IPS DF 6.9 (cell line): ENCODE measurements at places on chromosomes 5 and 9.

GRCh38 chr5:179302499-179303185 is 42.6 kb downstream of the ADAMTS2 start:
- DNase-seq, result no peak
- H3K4me3 ChIP-seq, result no peak overlapping the region
- H3K27me3 ChIP-seq, result no peaks in the 10 kb centered on the region
- H3K4me1 ChIP-seq, result no peaks in the 10 kb centered on the region
- no peak overlapping the region for H3K27ac ChIP-seq
- no peaks in the 10 kb centered on the region for H3K36me3 ChIP-seq

- H3K36me3 ChIP-seq, result no peaks in the 10 kb centered on the region
- H3K4me1 ChIP-seq, result no peaks in the 10 kb centered on the region
- H3K27me3 ChIP-seq, result no peaks in the 10 kb centered on the region
- DNase-seq, result no peak
- H3K27ac ChIP-seq, result no peak overlapping the region
- no peak overlapping the region for H3K4me3 ChIP-seq
Observed at GRCh38 chr5:156834916-156835315, 15.2 kb upstream of the PPP1R2B start.

DNA sequence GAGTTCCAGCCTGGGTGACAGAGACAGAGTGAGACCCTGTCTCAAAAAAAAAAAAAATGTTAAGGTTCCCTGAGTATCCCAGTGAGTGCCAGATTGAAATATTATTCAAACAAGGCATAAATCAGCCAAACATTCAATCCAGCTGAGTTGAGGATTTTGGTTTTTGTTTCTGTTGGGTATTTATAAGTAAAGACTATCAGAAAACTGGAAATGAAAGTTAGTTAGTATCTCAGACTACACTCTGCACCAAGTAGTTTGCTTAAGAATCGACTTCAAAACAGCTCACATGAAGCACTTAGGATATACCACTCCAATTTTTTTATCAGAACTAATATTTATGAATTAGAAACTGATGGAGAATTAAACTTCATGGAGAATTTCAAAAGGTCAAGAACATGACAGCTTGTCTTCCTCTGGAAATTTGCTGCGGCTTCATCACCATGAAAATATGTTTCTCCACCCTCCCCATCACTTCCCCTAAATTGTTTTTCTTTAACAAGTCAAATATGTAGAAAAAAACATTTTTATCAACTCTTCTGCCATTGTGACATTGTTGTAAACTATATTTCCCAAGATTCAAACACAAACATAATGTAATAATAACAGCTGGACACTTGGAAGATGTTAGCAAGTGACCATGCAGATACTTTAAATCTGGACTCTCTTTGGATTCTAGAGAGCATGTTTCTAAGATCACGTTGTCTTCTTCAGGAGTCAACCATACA is 110.0 kb upstream of the PTGER4 start:
- no peaks in the 10 kb centered on the region for H3K4me1 ChIP-seq
- no peaks in the 10 kb centered on the region for H3K36me3 ChIP-seq
- no peak for DNase-seq
- H3K27ac ChIP-seq, result no peak overlapping the region
- H3K27me3 ChIP-seq, result no peaks in the 10 kb centered on the region

DNA sequence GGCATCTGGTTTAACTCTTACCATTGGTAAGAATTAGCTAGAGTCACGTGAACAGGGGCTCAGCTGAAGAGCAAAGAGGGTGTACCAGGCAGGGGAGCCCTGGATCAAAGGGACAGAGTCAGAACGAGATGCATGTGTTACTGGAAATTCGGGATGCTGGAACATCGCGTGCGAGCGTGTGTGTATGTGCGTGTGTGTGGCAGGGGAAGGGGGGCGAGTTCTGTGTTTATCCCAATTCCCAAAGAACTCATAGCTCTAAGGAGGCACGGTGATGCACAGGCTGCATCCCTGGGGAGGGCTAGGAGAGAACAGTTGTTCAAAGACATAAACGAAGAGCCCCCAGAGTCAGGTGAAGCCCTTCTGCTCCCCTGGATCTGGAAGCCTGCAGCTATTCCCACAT is 353.3 kb downstream of the GADD45G start:
- H3K36me3 ChIP-seq, result no peaks in the 10 kb centered on the region; the same call in 1 of the 2 replicates
- no peak for DNase-seq
- H3K4me1 ChIP-seq, result no peaks in the 10 kb centered on the region
- H3K27me3 ChIP-seq, result no peaks in the 10 kb centered on the region

DNA sequence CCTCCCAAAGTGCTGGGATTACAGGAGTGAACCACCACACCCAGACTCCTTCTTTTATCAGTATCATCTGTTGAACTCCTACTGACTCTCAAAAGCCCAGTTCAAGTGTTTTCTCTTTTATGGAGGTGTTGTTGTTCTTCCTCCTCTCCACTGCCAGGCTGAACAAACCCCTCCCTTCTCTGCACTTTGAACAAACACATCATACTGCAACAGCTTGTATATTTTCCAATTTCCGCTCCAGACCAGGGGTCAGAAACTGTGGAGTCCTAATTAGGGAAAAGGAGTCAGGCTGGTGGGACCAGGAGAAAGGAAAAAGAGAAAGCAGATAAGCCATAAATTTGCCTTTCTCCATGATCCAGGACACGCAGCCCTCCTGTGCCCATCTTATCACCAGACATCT is 148.1 kb upstream of the HMHB1 start:
- no peaks in the 10 kb centered on the region for H3K27me3 ChIP-seq
- no peaks in the 10 kb centered on the region for H3K4me1 ChIP-seq
- H3K36me3 ChIP-seq, result no peaks in the 10 kb centered on the region
- no peak overlapping the region for H3K27ac ChIP-seq
- no peak overlapping the region for H3K4me3 ChIP-seq

DNA sequence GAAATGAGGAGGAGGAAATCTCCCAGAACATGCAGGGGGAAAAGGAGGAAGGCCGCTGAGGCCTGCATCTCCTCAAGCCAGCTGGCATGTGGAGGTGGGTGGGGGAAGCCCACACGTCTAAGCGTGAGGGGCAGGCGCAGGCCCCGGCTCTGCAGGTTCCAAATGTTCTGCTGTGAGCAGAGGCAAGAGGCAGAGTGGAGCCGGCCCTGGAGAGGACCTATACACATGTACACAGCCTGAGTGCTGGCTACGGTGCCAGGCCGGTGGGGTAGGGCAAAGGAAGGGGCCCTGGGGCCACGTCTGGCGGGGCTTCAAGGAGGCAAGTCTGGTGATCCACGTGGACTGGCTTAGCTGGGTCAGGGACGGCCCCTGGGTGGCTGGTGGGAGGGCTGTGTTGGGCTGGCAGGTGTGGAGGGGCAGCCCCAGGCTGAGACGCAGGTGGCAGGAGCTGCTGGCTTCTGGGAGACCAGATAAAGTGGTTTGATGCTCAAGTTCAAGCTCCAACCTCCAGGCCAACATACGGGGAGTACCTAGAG is 26.4 kb downstream of the LPCAT1 start:
- no peak overlapping the region for H3K27ac ChIP-seq
- no peak for DNase-seq
- H3K27me3 ChIP-seq, result no peaks in the 10 kb centered on the region
- peaks cover 43% of the 10 kb centered on the region for H3K36me3 ChIP-seq
- no peak overlapping the region for H3K4me3 ChIP-seq
- H3K4me1 ChIP-seq, result peaks cover 2% of the 10 kb centered on the region; the same call in 1 of the 2 replicates

- H3K4me3 ChIP-seq, result no peak overlapping the region
- no peak overlapping the region for H3K27ac ChIP-seq
- H3K27me3 ChIP-seq, result no peaks in the 10 kb centered on the region
- DNase-seq, result no peak
- no peaks in the 10 kb centered on the region for H3K36me3 ChIP-seq
- H3K4me1 ChIP-seq, result 0 out of 2 replicates have a peak, but pooled peaks cover 1% of the 10 kb centered on the region
Observed at GRCh38 chr5:175746851-175747250, 89.0 kb downstream of the HRH2 start.

- H3K4me1 ChIP-seq, result peaks cover 1% of the 10 kb centered on the region; the same call in 1 of the 2 replicates
- no peaks in the 10 kb centered on the region for H3K36me3 ChIP-seq
- no peak for DNase-seq
- H3K27ac ChIP-seq, result no peak overlapping the region
Observed at GRCh38 chr9:114224247-114224610, 68.9 kb downstream of the COL27A1 start.

- no peak overlapping the region for H3K27ac ChIP-seq
- DNase-seq, result no peak
- no peaks in the 10 kb centered on the region for H3K4me1 ChIP-seq
- H3K4me3 ChIP-seq, result no peak overlapping the region
Observed at GRCh38 chr5:67249590-67249895, 52.9 kb upstream of the CD180 start.

DNA sequence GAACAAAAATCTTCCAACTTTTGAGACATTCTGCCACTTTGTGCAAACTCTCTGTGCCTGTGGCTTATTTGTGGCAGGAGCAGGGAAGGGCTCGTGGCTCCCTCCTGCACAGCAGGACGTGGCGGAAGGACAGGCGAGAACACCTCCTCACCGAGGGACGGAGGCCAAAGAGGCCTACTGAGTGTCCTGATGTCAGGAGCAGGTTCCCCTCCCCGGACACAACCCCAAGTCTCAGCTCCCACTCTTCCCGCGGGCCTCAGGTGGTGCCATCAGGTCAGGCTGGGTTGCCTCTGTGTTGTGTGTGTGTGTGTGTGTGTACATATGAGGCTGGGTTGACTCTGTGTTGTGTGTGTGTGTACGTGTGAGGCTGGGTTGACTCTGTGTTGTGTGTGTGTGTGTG is 136.8 kb upstream of the LPCAT1 start:
- no peak overlapping the region for H3K4me3 ChIP-seq
- no peaks in the 10 kb centered on the region for H3K27me3 ChIP-seq
- no peaks in the 10 kb centered on the region; the same call in 1 of the 2 replicates for H3K36me3 ChIP-seq
- no peak for DNase-seq
- H3K4me1 ChIP-seq, result no peaks in the 10 kb centered on the region

GRCh38 chr5:135032999-135033861 is 798 bp downstream of the PITX1 start:
- H3K27me3 ChIP-seq, result peaks cover 84% of the 10 kb centered on the region
- peak overlapping the region; percentile 6; the same call in 1 of the 2 replicates for H3K4me3 ChIP-seq
- H3K36me3 ChIP-seq, result no peaks in the 10 kb centered on the region
- H3K27ac ChIP-seq, result no peak overlapping the region
- H3K4me1 ChIP-seq, result peaks cover 6% of the 10 kb centered on the region
- no peak for DNase-seq

DNA sequence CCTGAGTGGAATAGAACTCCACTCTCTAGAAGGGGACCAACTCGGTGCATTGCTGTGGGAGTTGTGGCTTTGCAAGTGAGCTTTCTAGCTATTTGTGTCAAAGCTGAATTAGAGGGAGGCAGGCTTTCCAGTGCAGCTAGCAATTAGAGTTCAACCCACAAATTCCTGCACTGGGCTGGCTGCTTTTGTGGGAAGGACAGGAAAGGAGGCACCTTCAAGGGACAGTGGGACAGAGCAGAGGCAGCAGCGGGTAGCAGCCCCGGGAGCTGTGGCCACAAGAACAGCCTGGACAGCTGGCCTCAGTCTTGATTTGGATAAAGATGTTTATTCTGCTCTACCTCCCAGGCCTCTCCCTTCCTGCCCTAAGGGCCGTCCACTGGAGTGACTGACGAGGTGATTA is 83.7 kb upstream of the SLIT3 start:
- no peaks in the 10 kb centered on the region for H3K4me1 ChIP-seq
- no peaks in the 10 kb centered on the region for H3K36me3 ChIP-seq
- no peaks in the 10 kb centered on the region for H3K27me3 ChIP-seq
- DNase-seq, result no peak
- H3K4me3 ChIP-seq, result no peak overlapping the region

DNA sequence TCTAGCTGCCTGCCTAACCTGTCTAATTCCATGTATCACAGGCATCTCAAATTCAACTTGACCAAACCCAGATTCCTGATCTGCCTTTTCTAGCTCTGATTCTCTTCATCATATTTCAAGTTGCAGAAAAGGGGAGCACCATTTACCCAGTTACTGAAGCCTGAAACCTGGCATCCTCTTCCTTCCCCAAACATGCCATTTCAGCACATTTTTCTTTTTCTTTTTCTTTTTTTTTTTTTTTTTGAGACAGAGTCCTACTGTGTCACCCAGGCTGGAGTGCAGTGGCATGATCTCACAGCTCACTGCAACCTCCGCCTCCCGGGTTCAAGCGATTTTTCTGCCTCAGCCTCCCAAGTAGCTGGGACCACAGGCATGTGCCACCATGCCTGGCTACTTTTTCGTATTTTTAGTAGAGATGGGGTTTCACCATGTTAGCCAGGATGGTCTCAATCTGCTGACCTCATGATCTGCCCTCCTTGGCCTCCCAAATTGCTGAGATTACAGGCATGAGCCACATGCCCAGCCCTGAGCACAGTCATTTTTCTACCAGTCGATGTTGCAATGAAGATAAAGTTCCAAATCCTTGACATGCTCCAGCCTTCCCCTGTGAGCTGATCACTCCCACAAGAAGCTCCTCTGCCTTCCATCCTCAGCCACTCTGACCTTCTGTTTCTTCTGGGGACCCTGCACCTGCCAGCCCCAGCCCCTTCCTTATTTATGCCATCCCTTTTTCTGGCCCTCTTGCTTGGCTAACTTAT is 32.2 kb downstream of the ACER2 start:
- DNase-seq, result no peak
- H3K27me3 ChIP-seq, result no peaks in the 10 kb centered on the region
- H3K27ac ChIP-seq, result no peak overlapping the region
- H3K4me3 ChIP-seq, result no peak overlapping the region

DNA sequence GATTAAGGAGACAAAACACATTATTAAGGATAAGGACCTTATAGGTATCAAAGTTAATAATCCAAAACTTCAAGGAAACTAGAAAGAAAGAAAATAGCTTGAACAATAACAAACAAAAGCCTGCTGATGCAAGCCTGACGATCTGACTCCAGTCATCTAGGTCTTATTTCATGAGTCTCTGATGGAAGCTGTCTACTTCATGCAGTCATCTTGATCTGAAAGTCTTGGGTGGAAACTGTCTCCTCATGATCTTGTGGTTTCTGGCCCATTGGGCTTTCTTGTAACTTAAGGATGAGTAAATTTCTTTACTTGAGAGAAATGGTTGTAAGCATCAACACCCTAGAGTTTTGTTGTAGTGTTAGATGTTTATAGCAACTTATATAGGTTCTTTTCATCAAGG is 20.6 kb upstream of the PSIP1 start:
- no peaks in the 10 kb centered on the region for H3K27me3 ChIP-seq
- H3K27ac ChIP-seq, result no peak overlapping the region
- H3K36me3 ChIP-seq, result no peaks in the 10 kb centered on the region
- no peak for DNase-seq

DNA sequence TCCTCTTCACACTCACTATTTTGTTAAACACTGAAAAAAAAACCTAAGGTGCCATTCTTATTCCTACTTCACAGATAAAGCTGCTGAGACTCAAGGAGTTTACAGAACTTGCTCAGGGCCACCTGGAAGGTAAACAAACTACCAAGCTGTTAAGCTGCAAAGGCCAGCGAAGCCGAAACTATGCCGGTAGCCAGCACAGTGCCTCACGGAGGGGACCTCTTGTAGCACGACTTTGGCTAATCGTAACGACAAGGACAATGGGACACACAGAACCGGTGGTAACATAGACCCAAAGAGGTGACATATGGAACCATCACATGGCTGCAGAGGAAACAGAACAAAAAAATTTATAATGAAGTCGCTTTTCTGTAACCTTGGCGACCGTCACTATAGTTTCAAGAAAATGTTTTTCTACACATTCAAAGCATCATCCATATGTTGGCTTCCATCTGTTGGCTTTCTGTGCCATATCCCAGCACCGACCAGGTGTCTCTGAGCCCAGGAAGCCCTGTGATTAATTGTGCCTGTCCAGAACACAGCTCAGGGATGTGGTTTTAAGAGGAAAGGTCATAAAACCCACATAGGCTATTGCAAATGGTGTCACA is 60.3 kb downstream of the S1PR3 start:
- no peaks in the 10 kb centered on the region for H3K4me1 ChIP-seq
- H3K4me3 ChIP-seq, result no peak overlapping the region
- H3K36me3 ChIP-seq, result no peaks in the 10 kb centered on the region
- no peak for DNase-seq
